Astrocyte (in vitro differentiated cells and primary cell): ENCODE measurements at places on chromosomes 7 and 10. TPM values are rescaled to one million over a fixed set of nuclear protein-coding genes. Genes with fewer than 3 reads are reported as not detected.

The GIMAP2 gene
- total RNA-seq: not detected in 2 replicates

The EPC1 gene
- total RNA-seq: 25.7 and 26.3 TPM in 2 replicates

The DYDC2 gene
- not detected in 2 replicates for total RNA-seq

The NPC1L1 gene
- 0.05 and 0.07 TPM in 2 replicates for total RNA-seq

The TAS2R41 gene
- total RNA-seq: not detected in 2 replicates

The HMX2 gene
- total RNA-seq: not detected in 2 replicates

The SHTN1 gene
- 25.3 and 32.7 TPM in 2 replicates for total RNA-seq

The CALCR gene
- 5.4 and 5.7 TPM in 2 replicates for total RNA-seq

The RINT1 gene
- 28.0 and 28.1 TPM in 2 replicates for total RNA-seq

The PCDH15 gene
- total RNA-seq: not detected in 2 replicates

The PRKG1 gene
- total RNA-seq: 2.8 and 3.1 TPM in 2 replicates

The ECHS1 gene
- 81.0 and 90.9 TPM in 2 replicates for total RNA-seq

The FOXI2 gene
- total RNA-seq: not detected in 2 replicates

The OPALIN gene
- total RNA-seq: not detected in 2 replicates

The NYAP1 gene
- 2.5 and 2.6 TPM in 2 replicates for total RNA-seq

The PLXNA4 gene
- total RNA-seq: 3.3 and 4.3 TPM in 2 replicates

The PCGF5 gene
- 28.2 and 31.5 TPM in 2 replicates for total RNA-seq

The ARPC1B gene
- total RNA-seq: 170 and 175 TPM in 2 replicates

The KDM7A gene
- 4.9 and 5.4 TPM in 2 replicates for total RNA-seq

The ZNF786 gene
- total RNA-seq: 7.8 and 9.9 TPM in 2 replicates

The TWIST1 gene
- total RNA-seq: 5.0 and 5.7 TPM in 2 replicates

The WEE2 gene
- not detected in 2 replicates for total RNA-seq

The FAM24B gene
- total RNA-seq: 1.9 and 2.6 TPM in 2 replicates

The PNLIP gene
- total RNA-seq: not detected in 2 replicates

The PRSS1 gene
- total RNA-seq: not detected in 2 replicates

The HNRNPF gene
- total RNA-seq: 143 and 151 TPM in 2 replicates
